IMR-90 (cell line): ENCODE measurements at places on chromosomes 1 and 21.

GRCh38 chr1:178169649-178170048 is 75.7 kb downstream of the RASAL2 start:
- DNase-seq: no peak

DNA sequence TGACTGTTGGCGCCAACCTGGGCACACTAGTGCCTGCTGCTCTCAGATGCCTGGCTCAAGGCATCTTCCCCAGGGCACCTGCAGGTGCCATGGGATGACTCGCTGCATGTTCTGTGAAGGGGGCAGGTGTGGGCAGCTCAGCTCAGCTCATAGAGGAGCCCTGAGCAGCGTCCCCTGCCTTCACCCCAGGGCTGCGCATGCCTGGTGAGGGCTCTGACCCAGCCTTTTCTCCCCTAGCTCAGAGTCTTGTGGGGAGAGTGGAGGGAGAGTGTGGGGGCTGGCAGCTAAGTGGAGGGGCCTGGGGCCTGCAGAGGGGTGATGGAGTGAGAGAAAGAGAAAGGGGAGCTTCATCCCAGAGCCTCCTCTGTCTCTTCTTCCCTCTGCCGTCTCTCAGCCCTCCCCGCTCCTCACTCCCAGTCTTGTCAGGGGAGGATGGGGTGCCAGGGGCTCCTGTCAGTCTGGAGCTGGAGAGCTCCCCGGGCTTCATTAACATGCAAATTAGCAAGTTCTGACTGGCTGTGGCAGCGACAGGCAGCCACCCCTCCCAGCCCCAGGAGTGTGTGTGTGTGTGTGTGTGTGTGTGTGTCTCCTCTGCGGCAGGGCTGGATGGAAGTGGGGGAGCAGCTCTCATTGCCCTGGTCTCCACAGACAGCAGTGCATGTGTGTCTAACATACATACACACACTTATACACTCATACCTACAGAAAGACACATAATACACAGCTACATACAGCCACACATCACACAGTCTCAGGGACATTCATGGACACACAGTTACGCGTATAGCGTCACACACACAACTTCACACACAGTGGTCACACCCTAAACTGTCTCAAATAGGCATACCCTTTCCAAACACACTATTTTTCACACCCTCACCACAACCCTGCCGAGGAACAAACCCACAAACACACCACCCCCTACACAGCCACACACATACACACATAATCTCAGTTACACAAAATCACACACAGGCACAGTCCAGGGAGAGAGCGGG is 34.0 kb downstream of the FOXO6 start:
- DNase-seq: no peak

- no peak for DNase-seq
These were observed 659.7 kb upstream of the NEGR1 start for GRCh38 chr1:72942008-72942407.

DNA sequence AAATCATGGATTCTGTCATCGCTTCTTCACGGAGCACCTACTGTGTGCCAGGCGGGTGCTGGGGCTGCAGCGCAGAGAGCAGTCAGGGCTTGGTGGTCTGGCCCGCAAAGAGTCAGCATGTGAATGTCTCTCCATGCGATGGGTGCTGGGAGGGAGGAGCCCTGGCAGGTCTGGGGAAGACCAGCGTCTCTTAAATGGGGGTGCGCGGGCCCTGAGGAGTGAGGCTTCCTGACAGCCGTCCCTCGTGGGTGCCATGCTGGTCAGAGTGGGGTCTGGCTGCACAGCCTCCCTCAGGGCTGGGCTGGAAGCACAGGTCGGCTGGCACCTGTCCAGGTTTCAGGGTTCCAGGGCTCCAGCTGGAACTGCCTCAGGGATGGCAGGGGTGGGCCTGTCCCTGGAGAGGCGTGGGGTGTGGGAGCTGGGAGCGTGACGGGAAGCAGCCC is 18.5 kb downstream of the TP73 start:
- no peak for DNase-seq

GRCh38 chr1:16075337-16076030 is 2.0 kb upstream of the FAM131C start:
- DNase-seq: peak; percentile 85

DNA sequence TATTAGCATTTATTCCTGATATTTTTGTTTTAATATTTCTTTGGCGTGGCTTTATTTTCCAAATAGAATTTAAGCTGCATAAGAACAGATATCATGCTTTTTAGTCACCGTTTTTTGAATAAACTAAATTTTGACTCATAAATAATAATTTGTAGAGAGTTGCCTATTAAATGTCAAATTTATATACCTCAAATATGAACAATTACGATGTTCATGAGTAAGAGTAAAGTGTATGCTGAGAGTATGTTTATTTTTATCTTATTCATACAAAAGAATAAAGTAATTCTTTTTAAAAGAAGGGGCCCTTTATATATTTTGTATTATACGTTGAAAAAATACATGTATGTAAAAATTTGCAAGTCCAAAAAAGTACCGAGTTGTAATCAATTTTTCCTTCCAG is 126.5 kb upstream of the NRIP1 start:
- DNase-seq: no peak

GRCh38 chr1:167973832-167974231 is 37.0 kb upstream of the MPC2 start:
- DNase-seq: no peak

GRCh38 chr1:42915456-42915855 is 43.2 kb downstream of the SLC2A1 start:
- no peak for DNase-seq

DNA sequence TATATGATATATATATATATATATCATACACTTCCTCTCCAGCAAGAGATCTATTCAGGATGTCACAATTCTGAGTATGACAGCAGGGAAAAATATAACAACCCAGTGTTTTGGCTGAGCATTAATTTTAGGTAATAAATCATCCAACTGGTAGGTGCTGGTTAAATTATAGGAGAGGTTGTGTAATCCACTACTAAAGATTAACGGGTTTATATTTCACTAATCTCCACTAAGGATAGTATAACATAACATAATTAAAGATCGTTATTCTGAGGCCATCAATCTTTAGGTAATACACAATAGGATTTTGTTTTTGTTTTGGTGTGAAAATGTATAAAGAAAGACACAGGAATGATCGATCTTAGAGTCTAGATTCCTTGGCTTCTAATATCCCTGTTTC is 102.2 kb downstream of the COQ8A start:
- DNase-seq: no peak

- DNase-seq: no peak
These were observed 426.1 kb downstream of the NUF2 start for GRCh38 chr1:163747855-163748254.

- DNase-seq: no peak
These were observed 1.4 kb upstream of the VANGL1 start for GRCh38 chr1:115640384-115640783.

- no peak for DNase-seq
These were observed 191.1 kb upstream of the B3GALT2 start for GRCh38 chr1:193377472-193377871.

- DNase-seq: no peak
These were observed 205.6 kb upstream of the GJB5 start for GRCh38 chr1:34549199-34549598.
